DMS 273 treated with DMSO at 0.1 percent for 48 hours (cell line): ENCODE measurements at places on chromosomes 12 and 14.

- DNase-seq, result no peak
Measured at GRCh38 chr14:75371297-75371696, 56.5 kb upstream of the JDP2 start.

DNA sequence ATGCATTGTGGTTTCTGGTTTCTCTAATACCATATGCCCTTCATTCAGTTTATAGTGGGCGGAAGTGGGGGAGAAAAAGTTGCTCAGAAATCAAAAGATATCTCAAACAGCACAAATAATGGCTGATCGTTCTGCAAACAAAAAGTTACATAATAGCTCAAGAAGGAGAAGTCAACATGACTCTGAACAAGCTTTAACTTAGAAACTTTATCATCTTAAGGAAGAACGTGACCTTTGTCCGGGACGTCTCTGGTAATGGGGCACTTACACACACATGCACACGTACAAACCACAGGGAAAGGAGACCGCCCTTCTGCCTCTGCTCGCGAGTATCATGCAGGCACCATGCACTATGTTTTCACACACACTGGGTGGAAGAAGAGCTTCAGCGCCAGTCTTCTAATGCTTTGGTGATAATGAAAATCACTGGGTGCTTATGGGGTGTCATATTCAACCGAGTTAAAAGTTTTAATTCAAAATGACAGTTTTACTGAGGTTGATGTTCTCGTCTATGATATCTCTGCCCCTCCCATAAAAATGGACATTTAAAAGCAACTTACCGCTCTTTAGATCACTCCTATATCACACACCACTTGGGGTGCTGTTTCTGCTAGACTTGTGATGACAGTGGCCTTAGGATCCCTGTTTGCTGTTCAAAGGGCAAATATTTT, 4.7 kb downstream of the FOS start:
- no peak for DNase-seq

DNA sequence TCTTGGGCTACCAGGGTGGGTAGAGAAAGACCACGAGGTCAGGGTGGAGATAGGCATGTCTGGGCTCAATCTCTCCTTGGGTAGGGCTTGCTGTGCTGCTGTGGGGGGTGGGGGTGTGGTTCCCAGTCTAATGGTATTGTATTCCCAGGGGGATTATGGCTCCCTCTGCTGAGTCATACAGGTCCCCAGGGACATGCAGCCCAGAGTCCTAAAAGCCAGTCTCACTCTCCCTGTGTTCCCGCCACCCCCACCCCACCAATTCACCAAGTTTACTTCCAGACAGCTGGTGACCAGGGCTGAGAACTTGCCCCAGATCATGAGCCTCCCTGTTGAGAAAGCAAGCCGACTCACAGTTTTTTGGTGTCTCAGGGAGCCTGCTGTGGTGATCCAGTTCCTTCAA, 367.6 kb downstream of the C12orf75 start:
- no peak for DNase-seq

DNA sequence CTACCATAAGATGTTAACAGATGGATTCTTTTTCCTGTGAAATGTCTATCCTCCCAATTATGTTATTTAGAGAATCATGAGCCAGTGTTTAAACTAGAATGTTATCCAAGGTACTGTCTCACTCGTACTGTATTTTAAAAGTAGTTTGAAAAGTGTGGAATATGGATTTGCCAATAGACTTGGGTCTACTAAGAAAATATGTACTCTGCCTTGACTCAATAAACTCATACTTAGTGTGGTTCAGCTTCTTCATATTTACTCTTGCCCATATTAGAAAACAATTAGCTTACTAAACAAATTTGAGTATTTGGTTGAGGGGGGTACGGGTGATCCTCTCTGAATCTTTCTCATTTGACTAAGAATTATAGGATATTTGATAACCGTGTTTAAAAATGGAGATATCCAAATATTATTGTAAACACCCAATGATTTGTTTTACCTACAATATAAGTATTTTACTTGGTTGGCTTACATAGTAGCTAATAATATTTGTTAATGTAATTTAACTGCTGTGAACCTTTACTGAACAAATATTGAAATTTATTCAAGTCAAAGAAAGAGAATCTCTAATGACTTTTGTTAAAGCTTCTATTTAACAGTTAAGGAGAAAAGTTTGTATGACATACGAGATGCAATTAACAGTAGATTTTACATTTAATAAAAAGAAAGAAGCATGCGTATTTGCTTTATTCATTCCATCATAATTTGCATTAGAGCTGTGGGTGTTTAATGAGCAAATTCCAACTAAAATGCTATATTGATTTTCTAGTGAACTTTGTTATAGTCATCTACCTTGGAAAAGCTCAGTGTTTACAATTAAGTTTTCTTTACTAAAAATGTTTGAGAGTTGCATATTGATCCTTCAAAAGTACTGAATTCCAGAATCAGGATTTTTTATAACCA, 81.2 kb downstream of the MIPOL1 start:
- DNase-seq, result no peak

DNA sequence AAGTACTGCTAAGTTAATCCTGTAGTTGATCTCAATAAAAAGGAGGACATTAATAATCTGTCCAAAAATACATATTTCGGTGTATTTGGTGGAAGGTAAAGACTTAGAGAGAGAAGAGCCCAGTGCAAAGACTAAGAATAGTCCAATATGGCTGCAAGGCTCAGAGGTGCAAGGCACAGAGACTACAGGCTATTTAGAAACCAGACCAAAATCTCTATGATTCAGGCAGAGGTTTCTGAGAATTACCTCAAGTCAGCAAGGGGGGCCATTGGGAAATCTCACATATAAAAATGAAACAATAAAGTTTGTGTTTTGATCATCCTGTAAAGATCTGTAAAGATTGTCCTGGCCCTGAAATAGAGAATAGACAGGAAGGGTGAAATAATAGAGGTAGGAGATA, 1173.0 kb downstream of the VRK1 start:
- DNase-seq, result no peak

- no peak for DNase-seq
Measured at GRCh38 chr12:89678225-89678624, 30.4 kb downstream of the ATP2B1 start.

- DNase-seq, result no peak
Measured at GRCh38 chr14:63535918-63536317, 7.3 kb downstream of the PPP2R5E start.

- no peak for DNase-seq
Measured at GRCh38 chr12:116954710-116955381, 44.1 kb downstream of the FBXW8 start.

GRCh38 chr12:121713793-121714192, 1.2 kb downstream of the TMEM120B start:
- DNase-seq, result no peak

- no peak for DNase-seq
Measured at GRCh38 chr14:95557832-95558231, 23.0 kb downstream of the GLRX5 start.

DNA sequence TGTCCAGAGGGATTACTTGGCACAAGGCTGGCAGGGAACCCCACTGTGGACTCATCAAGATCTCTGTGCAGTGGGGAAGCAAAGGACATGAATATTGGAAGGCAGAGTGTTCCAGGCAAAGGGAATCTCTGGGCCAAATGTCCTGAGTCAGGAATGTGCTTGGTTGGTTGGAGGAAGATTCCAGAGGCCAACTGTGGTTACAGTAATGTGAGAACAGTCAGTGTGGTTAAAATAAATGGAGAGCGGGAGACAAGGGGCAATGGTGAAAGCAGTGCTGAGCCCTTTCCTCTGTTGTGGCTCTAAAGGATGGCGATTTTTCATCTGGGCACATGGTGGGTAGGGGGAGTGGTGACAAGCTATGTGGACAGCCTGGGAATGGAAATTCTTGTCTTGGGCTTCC, 948.2 kb downstream of the BCL11B start:
- no peak for DNase-seq

GRCh38 chr14:59771577-59771976, 99.0 kb downstream of the RTN1 start:
- DNase-seq, result peak; percentile 9

DNA sequence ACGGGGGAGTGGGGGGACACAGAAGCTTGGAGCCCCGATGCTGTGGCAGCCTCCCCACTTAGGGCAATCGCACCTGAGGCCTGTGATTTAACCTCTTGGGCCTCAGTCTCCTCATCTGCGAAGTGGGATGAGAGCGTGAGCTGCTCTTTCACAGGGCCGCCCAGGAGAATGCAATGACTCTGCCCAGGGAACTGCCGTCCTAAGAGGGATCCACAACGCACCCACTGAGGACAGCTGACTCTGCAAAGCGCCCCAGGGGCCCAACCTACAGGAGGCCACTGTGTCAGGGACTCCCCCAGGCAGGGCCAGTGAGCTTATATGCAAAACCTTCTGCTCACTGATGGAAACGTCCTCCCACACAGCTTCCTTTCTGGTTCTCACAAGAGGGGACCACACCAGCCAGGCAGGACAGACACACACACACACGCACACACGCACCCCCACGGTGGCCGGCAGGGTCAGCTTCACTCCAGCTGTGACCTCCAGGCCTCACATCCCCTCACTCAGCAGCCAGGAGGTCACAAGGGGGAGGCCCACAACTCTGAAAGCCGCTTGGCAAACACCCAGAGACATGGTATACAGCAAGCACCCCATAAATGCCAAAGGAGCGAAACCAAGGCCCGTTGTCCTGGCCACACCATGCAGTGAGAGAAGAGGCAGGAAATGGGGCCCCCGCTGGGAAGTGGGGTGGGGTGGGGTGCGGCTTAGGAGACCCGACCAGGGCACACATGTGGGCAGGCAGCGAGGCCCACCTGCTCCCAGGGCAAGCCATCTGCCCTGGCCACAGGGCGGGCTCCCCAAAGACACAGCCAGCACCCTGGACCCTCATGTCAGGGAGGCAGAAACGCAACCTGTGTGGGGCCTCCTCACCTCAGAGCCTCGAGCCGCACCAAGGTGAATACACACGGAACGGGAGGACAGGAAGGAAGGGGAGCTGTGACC, 73.3 kb downstream of the NCOR2 start:
- no peak for DNase-seq

GRCh38 chr12:124302807-124303578, 8.1 kb downstream of the RFLNA start:
- no peak for DNase-seq

DNA sequence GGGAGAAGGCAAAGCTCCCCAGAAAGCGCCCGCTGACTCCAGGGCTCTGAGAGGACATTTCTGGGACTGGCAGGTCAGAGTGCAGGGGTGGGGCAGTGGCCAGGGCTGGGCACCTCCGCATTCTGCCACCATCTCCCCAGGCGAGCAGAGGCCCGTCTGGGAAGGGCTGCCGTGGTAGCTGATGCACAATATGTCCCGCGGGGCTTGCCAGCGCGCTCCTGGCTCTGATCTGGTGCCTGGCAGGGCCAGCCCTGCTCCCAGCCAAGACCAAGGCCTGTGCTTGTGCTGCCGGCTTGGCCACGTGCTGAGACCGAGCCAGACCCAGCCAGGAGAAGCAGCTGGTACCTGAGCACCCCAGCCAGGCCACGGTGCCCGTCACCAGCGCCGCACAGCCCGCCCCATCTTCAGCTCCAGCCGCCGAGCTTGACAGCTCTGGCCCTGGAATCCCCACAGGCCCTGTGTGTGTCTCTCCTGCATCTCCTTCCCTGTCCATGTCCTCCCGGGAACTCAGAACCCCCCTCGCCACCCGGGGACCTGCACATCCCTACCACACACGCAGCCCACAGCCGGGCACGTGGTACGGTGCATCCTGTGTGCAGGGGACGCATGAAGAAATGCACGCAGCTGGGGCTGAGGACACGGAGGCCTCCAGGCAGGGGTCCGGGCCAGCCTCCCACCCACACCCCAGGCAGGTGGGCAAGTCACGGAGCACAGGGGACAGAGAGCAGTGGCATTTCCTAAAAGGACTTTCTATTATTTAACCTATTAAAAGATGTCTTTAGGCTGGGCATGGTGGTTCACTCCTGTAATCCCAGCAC, 68.6 kb upstream of the C14orf180 start:
- peak; percentile 17 for DNase-seq

DNA sequence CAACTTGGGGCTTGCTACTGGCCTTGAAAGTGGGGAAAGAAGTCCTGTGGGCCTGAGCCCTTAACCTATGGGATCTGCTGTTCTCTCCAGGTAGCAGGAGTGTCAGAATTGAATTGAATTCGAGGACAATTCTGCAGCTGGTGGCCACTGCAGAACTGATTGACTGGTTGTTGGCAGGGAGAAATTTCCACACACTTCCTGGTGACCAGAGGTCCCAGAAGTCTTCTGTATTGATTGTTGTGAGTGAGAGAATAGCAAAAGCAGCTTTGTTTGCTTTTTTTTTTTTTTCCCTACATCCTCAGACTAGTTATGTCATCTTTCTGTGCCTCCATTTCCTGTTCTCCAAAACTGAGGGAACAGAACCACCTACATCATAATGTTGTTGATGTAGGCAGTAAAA, 64.1 kb downstream of the PRICKLE1 start:
- DNase-seq, result no peak

DNA sequence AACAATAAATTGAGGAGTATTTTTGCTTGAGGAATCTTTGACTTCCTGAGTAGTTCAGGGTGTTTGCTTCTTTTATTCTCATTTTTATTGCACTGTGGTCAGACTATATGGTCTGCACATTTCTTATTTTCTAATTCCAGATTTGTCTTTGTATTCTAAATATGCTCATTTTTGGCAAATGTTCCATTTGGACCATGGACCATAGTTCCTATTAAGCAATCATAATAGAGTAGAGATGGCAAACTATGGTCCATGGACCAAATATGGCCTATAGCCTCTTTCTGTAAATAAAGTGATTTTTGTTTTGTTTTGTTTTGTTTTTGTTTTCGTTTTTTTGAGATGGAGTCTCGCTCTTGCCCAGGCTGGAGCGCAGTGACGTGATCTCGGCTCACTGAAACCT, 2.1 kb downstream of the GPRC5A start:
- no peak for DNase-seq

- no peak for DNase-seq
Measured at GRCh38 chr12:51821440-51822260, 26.9 kb downstream of the FIGNL2 start.

- DNase-seq, result no peak
Measured at GRCh38 chr14:26867171-26867757, 269.4 kb upstream of the NOVA1 start.

GRCh38 chr14:101704140-101704539, 57.4 kb upstream of the PPP2R5C start:
- no peak for DNase-seq

DNA sequence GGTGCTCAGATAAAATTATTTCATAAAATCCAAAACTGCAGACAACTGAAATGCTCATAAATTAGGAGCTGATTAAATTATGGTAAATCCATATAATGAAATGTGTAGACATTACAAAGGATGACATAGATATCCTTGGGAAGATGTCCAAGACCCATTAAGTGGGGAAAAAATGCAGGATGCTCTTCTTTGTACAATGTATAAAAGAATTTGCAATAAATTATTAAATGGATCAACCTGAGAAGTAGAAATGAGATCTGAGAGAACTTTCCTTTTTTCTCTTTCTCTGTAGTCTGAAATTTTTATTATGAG, 336.4 kb upstream of the E2F7 start:
- no peak for DNase-seq
